ENCODE measurements at places on chromosomes 5 and 9. TPM values are rescaled to one million over a fixed set of nuclear protein-coding genes. Genes with fewer than 3 reads are reported as not detected.
A peak's percentile ranks its signal among the peaks of the same experiment; 100 is the strongest.

GRCh38 chr5:163221581-163221980 is 215.8 kb upstream of the CCNG1 start:
- no peak overlapping the region for H3K4me3 ChIP-seq
- H3K27me3 ChIP-seq: no peaks in the 10 kb centered on the region
- no peak for DNase-seq
- H3K36me3 ChIP-seq: no peaks in the 10 kb centered on the region
- no peaks in the 10 kb centered on the region for H3K4me1 ChIP-seq
- no peak overlapping the region for H3K27ac ChIP-seq

GRCh38 chr5:68265822-68266395 is 50.4 kb downstream of the PIK3R1 start:
- DNase-seq: peak; percentile 39
- no peaks in the 10 kb centered on the region for H3K36me3 ChIP-seq
- no peak overlapping the region for H3K4me3 ChIP-seq
- peak overlapping the region; percentile 39 for H3K27ac ChIP-seq

DNA sequence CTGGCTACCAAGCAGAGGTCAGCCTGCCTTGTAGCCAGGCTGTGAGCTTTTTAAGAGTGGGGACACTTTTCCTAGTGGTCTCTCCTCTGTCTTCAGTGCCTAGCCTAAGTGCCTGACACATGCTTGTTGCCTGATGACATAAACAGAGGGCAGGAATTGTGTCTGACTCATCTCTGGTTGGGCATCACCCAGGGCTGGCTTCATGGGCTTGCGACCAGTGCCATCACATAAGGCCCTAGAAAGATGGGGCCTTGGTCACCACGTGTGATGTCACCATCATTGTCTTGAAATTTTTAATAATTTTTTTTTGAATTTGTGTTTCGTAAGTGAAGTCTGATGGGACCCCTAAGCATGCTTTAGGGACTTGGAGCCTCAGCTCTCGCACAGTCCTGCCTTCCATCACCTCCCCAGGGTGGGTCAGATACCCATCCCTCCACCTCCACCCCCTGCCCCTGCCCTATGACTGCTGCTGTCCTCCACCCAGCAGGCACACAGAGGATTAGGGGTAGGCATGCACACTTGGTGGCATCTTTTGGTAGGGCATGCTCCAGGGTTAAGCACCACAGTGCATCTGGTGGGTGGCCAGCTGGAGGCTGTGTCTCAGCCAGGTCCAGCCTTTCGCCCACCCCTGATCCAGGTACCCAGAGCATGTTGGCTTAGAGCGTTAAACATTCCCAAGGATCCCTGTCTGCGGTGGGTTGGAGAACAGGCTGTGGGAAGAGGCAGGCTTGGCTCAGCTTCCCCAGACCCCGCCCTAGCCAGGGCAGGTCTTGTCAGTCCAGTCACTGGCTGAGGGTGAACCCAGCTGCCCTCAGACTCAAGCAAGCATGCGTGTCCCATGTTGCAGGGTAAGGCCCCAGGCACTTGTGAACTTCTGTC is 80.1 kb upstream of the SH3PXD2B start:
- no peak overlapping the region for H3K4me3 ChIP-seq
- H3K4me1 ChIP-seq: peaks cover 22% of the 10 kb centered on the region
- no peaks in the 10 kb centered on the region for H3K27me3 ChIP-seq
- DNase-seq: no peak
- no peaks in the 10 kb centered on the region for H3K36me3 ChIP-seq
- H3K27ac ChIP-seq: peak overlapping the region; percentile 0

DNA sequence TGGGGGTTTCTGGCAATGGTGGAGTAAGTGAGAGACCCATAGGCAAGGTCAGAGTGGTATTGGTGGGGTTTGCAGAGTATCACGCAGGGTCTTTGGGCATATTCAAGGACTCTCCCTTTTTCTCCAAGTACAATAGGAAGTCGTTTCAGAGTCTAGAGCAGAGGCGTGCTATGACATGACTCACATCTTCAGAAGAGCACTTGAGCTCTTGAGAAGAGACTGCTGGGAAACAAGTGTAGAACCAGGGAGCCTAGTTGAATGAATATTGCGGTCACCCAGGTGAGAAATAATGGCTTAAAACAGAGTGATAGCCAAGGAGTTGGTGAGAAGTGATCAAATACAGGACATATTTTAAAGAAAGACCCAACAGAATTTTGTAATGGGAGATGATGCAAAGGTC is 813.4 kb downstream of the TLE1 start:
- H3K4me3 ChIP-seq: no peak overlapping the region
- no peak overlapping the region for H3K27ac ChIP-seq
- no peaks in the 10 kb centered on the region for H3K27me3 ChIP-seq

Gene PCDHA2
- 0.57 TPM for polyA plus RNA-seq

DNA sequence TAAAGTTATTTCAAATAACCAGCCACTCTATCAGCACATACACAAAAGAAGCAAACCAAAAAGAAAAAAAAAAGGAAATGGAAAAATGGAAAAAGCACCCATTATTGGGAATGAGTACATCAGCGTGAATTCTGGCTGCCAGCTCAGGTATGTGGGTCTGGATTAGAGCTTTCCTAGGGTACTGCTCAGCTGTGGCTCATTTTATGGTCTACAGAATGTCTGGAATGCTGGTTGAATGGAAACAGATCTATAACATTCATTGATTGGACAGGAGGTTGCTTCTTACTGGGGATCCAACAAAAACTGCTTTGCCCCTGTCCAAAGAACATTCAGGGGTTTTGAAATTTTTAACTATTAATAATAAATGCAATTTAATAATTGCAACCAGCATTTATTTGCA is 3.9 kb upstream of the CAST start:
- H3K4me3 ChIP-seq: no peak overlapping the region
- no peak for DNase-seq
- H3K27me3 ChIP-seq: no peaks in the 10 kb centered on the region
- H3K4me1 ChIP-seq: peaks cover 5% of the 10 kb centered on the region
- no peaks in the 10 kb centered on the region for H3K36me3 ChIP-seq

DNA sequence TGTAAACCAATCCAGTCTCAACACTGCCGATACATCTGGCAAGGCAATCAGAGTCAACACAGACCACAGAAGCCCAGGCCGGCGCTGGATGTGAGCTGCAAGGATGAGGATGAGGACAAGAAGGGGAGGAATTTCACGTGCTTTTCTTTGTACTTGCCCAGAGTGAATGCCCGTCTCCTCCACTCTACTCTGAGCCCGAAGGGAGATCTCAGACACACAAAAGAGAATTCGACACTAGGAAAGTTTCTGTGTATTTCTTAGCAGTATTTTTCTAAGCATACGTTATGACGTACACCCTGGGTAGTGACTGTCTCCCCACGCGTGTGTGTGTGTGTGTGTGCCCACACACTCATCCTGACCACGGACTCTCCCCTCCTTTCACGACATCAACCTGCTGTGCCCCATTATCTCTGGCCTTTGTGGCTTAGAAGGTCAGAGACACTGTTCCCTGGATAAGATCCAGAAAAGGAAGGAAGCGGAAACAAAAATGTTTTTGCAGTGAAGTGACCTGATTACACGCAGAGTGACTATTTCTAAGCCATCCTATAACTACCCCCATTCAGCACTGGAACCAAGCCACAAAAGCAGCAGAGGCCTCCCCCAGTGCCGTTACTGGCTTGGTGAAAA is 227.3 kb upstream of the DAPK1 start:
- no peak overlapping the region for H3K4me3 ChIP-seq
- H3K27me3 ChIP-seq: no peaks in the 10 kb centered on the region
- peak; percentile 65 for DNase-seq
- no peaks in the 10 kb centered on the region for H3K36me3 ChIP-seq

- H3K27me3 ChIP-seq: no peaks in the 10 kb centered on the region
- no peak overlapping the region for H3K4me3 ChIP-seq
- no peak overlapping the region for H3K27ac ChIP-seq
- H3K36me3 ChIP-seq: no peaks in the 10 kb centered on the region
These were observed 25.9 kb upstream of the IDNK start for GRCh38 chr9:83596899-83597504.

DNA sequence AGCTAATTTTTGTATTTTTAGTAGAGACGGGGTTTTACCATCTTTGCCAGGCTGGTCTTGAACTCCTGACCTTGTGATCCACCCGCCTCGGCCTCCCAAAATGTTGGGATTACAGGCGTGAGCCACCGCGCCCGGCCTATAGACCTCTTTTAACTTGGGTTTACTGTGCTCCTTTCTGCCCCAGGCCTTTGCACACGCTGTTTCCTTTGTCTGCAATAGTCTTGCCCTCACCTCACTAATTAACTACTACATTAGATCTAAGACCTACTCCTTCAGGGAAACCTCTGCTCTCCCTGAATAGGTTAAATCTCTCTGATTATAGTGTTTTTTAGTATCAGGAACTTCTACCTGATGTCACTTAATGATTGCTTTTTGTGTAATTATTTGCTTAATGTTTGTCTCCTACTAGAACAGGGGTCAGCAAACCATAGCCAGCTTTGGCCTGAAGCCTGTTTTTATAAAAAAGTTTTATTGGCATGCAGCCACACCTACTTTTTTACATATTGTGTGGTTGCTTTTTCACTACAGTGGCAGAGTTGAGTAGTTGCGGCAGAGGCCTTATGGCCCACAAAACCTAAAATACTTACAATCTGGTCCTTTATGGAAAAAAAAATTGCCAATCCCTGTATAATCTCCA is 31.2 kb upstream of the TLE1 start:
- peaks cover 3% of the 10 kb centered on the region for H3K4me1 ChIP-seq
- H3K36me3 ChIP-seq: no peaks in the 10 kb centered on the region
- H3K4me3 ChIP-seq: no peak overlapping the region
- no peaks in the 10 kb centered on the region for H3K27me3 ChIP-seq

- no peak overlapping the region for H3K27ac ChIP-seq
- no peaks in the 10 kb centered on the region for H3K36me3 ChIP-seq
- peaks cover 4% of the 10 kb centered on the region for H3K4me1 ChIP-seq
- DNase-seq: no peak
- H3K4me3 ChIP-seq: no peak overlapping the region
These were observed 33.6 kb downstream of the SNX30 start for GRCh38 chr9:112784020-112784785.
